ENCODE measurements at places on chromosomes 4 and X.

GRCh38 chr4:40918330-40918729 lies 168.6 kb downstream of the NSUN7 start:
- DNase-seq, result no peak

DNA sequence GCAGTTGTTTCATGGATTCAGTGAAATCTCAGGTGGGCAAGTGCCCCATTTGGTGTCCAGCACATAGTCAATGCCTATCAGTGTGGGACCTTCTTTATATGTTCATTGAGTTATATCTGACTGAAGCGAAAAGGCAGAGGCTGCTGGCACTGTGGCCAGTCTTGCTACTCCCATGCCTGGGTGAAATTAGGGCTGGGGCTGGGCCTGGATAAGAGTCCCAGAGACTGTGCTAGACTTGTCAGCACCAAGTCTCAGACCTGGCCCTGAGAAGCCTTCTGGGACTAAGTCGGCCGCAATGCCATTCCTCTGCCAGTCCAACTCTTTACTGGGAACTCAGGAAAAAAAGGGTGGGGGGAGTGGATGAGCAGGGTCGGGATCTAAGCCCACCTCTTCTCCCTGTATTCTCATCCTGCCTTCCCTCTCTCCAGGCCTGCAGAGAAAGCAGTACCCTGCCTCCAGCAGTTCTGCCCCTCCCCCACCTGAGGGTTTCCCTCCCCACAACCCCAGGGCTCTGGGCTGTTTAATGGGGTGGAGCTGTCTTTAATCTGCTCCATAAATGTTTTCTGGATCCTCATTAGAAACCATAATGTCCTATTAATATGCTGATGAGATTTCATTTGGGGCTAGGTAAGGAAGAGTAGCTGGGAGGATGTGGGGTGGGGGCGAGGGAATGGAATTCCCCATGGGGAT lies 153.5 kb upstream of the PJA1 start:
- no peak for DNase-seq

- DNase-seq, result no peak
Measured at GRCh38 chrX:140661643-140662042, 47.9 kb upstream of the LINC00632 start.

DNA sequence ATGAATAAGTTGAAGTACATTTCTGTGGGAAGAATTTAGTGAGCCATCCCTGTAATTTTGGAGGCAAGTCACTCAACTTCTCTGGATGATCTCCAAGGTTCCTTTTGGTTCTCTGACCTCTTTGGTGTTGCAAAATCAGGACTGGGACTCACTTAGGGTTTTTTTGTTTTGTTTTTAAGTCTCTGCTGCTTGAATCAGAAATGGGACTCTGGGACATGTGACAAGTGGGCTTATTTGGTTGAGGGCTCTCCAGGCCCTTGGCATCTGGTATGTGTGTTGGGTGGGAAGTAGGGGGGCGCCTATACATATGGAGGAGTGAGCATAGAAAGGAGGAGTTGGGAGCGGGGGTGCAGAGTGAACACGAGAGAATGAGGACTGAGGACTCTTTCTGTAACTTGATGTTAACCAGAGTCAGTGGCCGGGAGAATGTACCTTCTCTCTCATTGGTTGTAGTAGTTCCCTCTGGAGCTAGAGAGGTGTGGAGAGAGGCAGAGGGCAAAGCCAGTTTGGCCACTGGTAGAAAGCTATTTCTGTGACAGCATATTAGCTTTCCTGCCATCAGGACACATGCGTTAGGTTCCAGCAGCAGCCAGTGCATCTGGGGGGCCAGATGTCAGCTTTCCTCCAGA lies 1.9 kb downstream of the ARHGAP10 start:
- no peak for DNase-seq

- no peak for DNase-seq
Measured at GRCh38 chr4:123327846-123328429, 68.7 kb upstream of the SPRY1 start.

GRCh38 chr4:83250687-83251446 lies 33.7 kb downstream of the COQ2 start:
- DNase-seq, result no peak

- DNase-seq, result no peak
Measured at GRCh38 chr4:90002441-90003062, 107.9 kb downstream of the MMRN1 start.

DNA sequence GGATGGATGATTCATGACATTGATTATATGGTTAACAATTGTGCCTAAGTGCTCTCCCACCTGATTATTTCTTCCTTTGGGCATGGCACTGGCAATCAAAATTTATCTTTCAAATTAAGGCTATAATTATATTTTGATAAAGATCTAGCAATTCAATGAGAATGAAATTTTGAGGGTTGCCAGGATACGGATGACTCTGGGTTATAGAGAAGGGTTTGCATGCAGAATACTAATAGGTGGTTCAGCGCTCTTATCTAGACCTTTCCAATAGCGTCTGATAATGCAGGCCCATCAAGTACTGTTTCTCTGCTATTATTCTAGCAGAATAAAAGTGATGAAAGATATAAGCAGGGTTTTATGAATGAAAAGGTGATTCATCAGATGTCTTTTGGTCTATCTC lies 74.9 kb upstream of the SCML1 start:
- DNase-seq, result no peak

- DNase-seq, result no peak
Measured at GRCh38 chr4:25882226-25882625, 19.4 kb upstream of the SEL1L3 start.

GRCh38 chr4:156420623-156421022 lies 467.0 kb upstream of the CTSO start:
- no peak for DNase-seq

GRCh38 chr4:68907245-68907644 lies 44.4 kb downstream of the UGT2A3 start:
- no peak for DNase-seq

GRCh38 chrX:12657433-12657832 lies 133.8 kb upstream of the PRPS2 start:
- no peak for DNase-seq

GRCh38 chr4:74423104-74423503 lies 21.8 kb upstream of the AREG start:
- no peak for DNase-seq

DNA sequence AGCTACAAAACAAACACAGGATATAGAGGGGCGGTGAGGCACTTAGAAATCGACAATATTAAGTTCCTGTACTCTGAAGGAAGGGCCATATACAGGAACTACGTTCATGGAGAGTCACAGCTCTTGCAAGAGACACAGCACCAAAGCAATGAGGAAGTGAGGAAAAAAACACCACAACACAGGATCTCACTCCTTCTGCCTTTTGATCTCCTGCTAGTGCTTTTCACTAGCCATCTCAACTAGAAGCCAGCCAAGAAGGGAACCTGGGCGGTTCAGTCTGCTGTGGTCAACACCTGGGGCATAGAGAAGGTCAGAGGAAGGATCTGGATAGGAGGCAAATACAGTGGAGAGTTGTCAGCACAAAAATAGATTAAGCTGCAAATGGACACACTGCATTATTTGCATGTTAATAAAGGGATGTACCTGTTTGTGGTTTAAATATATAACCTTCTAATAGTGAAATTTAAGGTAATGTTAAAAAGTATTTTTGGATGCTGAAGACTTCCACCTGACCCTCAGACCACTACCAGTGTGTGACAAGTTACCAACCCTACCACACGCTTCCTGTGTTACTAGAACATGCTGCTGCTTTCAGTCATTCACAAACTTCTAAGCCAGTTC lies 104.6 kb downstream of the DTHD1 start:
- no peak for DNase-seq

- no peak for DNase-seq
Measured at GRCh38 chrX:265502-265901, 15.7 kb upstream of the PLCXD1 start.

- no peak for DNase-seq
Measured at GRCh38 chrX:111124418-111124817, 28.4 kb downstream of the PAK3 start.

GRCh38 chrX:124433186-124433585 lies 86.8 kb downstream of the SH2D1A start:
- DNase-seq, result no peak

- peak; percentile 46 for DNase-seq
Measured at GRCh38 chr4:2535376-2536192, 863 bp upstream of the FAM193A start.

GRCh38 chr4:143554728-143555597 lies 41.5 kb downstream of the SMARCA5 start:
- DNase-seq, result no peak

GRCh38 chr4:114875630-114876029 lies 237.8 kb downstream of the NDST4 start:
- DNase-seq, result no peak

GRCh38 chr4:146648461-146648783 lies 9.7 kb downstream of the POU4F2 start:
- no peak for DNase-seq

DNA sequence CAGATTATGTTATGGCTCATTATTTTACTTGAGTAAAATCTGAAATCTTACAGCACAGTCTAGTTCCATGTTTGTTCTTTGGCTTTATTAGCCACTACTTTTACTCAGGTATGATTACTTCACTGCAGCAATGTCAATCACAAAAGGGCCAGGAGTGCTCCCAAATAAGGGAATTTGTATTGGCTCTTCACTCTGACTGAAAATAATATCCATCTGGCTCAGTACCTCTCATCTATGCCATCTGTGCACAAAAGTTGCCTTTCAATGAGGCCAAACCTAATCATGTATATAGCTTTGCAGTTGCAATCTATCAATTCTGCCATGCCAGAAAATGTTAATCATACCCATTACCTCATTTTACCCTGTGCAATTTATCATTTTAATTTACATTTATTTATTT lies 161.1 kb downstream of the TECRL start:
- DNase-seq, result no peak

DNA sequence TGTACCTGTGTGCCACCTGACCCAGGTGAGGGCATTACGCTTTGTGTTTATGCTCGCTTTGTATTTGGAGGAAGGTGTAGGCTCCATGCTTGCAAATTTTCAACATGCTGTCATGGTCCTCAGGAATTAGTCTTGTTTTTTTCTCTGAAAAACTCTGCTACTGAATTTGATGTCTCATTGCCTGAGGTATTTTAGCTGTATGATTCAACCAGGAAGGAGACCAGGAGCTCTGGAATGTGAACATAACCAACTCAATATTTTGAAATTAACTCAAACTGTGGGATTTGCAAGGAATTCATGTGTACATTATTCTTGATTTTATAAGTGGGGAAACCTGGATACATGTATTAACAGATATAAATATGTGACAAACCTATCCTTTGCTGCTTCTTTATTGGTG lies 134.1 kb downstream of the SLC4A4 start:
- no peak for DNase-seq

- DNase-seq, result no peak
Measured at GRCh38 chr4:138871555-138871875, 144.1 kb upstream of the NOCT start.

GRCh38 chr4:3792813-3793212 lies 26.6 kb downstream of the ADRA2C start:
- no peak for DNase-seq

- DNase-seq, result no peak
Measured at GRCh38 chr4:168659741-168660465, 163.1 kb downstream of the PALLD start.

DNA sequence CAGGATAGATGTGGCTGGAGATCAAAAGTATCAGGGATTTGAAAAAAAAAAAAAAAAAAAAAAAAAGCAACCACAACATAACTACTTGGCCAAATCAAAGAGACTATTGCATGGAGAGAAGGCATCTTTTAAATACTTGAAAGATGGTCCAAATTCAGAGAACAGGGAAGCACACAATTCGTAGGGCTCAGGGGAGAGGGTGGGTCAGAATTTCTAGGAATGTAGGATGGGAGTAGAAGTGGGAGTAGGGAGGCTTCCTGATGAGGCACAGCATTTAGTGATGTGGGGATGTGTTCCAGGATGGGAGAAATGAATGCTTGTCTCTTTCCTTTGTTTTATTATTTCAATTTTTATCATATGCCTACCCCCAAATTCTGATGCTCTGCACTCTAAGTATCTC lies 36.3 kb downstream of the RTL3 start:
- no peak for DNase-seq

- peak; percentile 69 for DNase-seq
Measured at GRCh38 chr4:81747242-81747930, 275.7 kb upstream of the RASGEF1B start.

- DNase-seq, result no peak
Measured at GRCh38 chr4:1713003-1713851, 1.1 kb upstream of the SLBP start.

DNA sequence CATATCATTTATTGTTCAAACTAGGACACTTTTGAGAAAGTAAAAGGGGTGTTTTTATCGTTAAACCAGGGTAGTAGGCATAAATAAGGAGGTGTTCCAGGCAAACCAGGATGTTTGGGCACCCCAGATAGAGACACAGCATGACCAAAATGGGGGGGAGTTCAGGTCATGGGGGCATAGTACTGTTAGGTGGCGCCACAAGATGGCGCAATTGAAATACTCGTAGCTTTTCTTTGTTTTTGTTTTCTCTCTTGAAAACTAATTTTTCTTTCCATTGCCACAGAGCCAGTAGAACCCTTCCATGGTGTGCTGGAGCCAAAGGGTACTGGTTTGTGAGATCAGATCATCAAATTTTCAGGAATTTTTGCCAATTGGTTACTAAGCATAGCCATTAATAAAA lies 283.4 kb downstream of the BCOR start:
- no peak for DNase-seq

GRCh38 chr4:80431203-80431965 lies 95.9 kb downstream of the CFAP299 start:
- no peak for DNase-seq

DNA sequence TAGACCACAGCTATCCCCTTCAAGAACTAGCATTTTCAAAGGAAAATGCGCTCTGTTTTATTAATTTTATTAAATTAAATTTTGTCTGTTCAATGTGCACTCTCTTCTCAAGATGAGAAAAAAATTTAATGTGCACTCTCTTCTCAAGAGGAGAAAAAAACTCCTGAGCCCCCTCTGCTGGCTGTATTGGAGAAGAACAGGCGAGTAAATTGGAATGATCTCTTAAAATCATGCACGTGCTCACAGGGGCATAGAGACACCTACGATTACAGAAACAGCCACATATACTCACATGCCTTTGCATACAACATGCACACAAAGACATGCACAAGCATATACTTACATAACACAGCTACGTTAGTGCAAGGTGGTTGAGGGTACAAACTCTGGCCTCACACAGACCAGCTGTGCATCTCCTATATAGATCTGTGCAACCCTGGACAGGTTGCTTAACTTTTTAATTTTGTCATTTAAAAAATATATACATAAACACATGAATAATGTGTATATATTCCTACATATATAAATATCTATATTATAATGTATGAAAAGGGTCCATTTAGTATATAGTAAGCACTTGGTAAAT lies 176.2 kb upstream of the CXorf66 start:
- no peak for DNase-seq

GRCh38 chrX:123917069-123917468 lies 44.4 kb upstream of the STAG2 start:
- DNase-seq, result no peak

- DNase-seq, result no peak
Measured at GRCh38 chr4:78654807-78655206, 103.2 kb downstream of the ANXA3 start.

- DNase-seq, result no peak
Measured at GRCh38 chrX:135086197-135086854, 34.0 kb downstream of the ETDB start.

GRCh38 chr4:31100536-31100935 lies 380.4 kb downstream of the PCDH7 start:
- DNase-seq, result no peak
